ENCODE measurements at places on chromosomes 11 and 22.

DNA sequence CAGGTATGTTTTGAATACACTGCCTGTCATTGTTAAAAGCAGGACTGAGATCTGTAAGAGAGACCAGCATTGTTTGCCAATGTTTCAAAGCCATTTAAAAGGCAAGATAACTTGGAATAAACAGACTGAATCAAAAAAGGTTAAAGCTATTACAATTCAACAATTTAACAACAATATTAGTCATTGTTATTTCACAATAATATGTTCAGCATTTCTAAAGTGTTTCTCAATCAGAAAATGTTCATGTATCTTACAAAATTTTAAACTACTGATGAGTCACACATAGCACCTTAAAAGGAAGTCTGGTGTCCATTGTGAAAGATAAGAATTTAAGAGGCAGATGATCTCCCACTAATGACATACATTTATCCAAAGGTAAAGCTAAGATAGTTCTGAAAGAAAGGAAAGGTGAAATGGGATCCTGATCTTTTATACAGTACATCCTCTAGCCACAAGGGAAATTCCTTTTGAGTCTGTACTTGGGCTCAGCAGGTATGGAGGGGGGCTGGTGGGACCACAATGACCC lies 79.7 kb downstream of the MAML2 start:
- DNase-seq = no peak

GRCh38 chr11:120184371-120184945 lies 26.4 kb upstream of the OAF start:
- no peak for DNase-seq

- DNase-seq = no peak
Observed at GRCh38 chr22:41106122-41106968, 14.0 kb downstream of the EP300 start.

GRCh38 chr11:14541192-14541947 lies 21.2 kb upstream of the PSMA1 start:
- no peak for DNase-seq

DNA sequence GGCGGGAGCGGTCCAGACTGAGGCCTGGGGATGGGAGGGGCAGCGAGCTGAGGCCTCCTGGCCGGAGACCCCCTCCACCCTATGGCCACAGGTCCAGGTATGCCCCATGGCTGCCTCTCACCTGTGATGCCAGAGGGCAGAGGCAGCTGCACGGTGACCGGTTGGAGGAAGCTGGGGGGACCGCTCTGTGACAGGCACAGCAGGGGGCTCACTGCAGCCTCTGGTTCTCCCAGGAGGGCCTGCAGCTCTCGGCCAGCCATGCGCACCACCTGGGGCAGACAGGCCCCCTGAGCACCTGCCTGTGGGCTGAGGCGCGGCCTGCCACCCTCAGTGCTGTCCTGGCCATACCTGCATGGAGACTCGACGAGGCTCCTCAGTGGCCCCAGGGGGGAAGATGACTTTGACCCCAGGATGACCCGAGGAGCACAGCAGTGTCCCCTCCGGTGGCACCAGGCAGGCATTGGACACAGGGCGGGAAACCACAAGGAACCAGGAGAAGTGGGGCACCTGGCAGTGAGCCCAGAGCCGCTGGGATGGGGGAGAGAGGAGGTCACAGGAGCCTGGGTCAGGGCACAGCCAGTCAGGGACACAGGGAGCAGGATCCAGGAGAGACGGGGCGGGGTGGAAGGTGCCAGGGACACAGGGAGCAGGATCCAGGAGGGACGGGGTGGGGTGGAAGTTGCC lies 3.2 kb upstream of the SLC25A22 start:
- no peak for DNase-seq
